ENCODE measurements at places on chromosomes 11 and 22.

DNA sequence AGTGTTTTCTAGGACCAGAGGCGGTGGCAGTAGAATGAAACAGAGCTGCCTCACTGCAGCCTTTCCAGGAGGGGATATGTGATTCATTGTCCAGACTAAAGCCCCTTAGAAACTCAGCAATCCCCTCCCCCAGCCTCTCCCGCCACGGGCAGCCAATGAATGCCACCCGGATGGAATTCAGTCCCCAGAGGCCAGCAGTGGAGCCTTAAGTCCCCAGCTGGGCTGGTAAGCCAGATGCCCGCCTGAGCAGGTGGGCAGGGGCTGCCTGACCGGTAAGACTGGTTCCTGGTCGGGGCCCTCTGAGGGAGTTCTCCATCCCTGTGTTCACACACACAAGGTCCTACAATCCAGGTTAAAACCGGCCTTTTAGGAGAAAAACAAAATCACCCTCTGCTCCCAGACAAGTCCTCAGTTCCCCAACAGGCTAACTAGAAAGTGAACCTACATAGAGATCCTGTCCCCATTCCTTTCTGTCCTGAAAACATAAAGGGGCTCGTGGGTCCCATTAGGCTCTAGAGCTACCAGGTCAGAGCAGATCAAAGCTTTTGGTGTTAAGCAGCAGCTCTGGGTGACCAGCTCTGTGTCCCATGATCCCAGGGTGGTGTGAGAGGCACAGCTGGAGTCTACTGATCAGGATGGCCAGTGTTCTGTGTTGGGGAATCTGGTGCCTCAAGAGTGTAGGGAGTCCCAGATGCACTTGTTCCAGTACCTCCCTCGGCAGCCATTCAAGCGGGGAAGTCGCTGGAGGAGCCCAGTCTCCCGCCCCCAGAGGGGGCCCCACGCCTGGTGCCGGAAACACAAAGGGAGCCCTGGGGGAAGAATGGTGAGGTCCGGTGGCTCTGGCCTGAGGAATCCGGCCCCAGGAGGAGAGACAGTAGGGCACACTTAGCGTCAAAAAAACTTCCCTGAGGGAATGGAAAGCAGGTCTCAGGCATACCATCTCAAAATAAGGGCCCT lies 2.6 kb downstream of the PATZ1 start:
- no peak for DNase-seq

- DNase-seq = no peak
Observed at GRCh38 chr22:47678048-47678447, 915.6 kb downstream of the TBC1D22A start.

DNA sequence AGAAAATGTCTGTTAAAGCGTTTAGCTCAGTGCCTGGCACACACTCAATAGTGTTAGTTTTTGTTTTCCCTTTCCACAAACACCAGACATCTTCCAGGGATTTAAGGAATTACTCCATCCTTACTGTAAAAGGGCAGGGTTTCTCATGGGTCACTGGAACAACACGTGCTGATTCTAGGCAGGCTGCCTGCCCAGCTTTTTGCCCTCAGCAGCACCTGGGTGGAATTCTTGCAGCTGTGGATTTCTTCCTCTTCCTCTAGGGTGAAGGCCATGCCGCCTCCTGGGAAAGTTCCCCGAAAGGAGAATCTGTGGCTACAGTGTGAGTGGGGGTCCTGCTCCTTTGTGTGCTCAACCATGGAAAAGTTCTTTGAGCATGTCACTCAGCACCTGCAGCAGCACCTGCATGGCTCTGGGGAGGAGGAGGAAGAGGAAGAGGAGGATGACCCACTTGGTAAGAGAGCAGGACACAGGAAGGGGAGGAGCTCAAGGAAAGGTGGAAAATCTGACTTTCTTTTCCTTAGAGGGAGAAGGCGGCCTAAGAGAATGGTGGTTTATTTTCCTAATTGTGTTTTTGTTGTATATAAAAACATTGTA lies 5.4 kb downstream of the HINFP start:
- DNase-seq = no peak

- DNase-seq = no peak
Observed at GRCh38 chr11:66723693-66724092, 5.3 kb downstream of the SPTBN2 start.
